ENCODE measurements at places on chromosomes 7 and 10.

DNA sequence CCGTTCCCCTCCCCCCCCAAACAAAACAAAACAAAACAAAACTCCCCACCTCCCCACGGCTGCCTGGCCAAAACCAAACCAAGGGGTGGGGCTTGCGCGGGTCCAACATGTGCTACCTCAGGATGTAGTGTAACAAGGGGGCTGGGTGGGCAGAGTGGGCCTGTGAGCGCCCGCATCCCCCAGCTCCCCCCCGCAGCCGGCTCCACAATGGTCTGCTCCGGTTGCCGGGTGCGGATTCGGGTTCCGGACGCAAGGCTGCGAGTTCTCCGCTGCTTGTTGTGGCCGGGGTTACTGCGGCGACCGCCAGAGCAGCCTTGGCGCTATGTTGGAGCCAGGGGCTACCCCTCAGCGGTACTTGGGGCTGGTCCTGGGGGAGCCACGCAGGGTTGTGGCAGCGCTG lies 4.9 kb downstream of the C10orf143 start:
- no peak for DNase-seq

GRCh38 chr7:154620141-154620755 lies 382.7 kb downstream of the PAXIP1 start:
- no peak for DNase-seq

GRCh38 chr10:48551861-48552591 lies 52.8 kb downstream of the ARHGAP22 start:
- DNase-seq, result peak; percentile 43

DNA sequence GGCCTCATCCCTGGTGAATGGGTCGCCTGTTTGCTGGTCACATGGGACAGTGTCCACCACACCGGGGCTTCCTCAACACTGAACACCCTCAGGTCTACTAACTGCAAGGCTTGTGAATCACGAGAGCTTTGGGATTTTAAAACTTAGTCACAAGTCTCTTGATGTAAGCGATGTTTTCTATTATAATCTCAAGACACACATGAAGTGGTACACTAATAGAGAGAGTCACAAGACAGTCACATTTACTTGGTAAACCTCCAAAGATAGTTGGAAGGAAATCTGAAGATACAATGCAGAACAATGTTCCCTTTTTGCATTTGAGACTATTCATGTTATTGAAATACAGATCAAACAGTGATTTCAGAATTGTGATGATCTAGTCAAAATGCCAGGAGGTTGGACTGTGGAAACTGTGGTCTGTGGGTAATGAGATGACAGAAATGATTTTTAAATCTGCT lies 233.1 kb upstream of the KLF6 start:
- DNase-seq, result peak; percentile 36

GRCh38 chr7:144713850-144714249 lies 122.0 kb downstream of the TPK1 start:
- no peak for DNase-seq

DNA sequence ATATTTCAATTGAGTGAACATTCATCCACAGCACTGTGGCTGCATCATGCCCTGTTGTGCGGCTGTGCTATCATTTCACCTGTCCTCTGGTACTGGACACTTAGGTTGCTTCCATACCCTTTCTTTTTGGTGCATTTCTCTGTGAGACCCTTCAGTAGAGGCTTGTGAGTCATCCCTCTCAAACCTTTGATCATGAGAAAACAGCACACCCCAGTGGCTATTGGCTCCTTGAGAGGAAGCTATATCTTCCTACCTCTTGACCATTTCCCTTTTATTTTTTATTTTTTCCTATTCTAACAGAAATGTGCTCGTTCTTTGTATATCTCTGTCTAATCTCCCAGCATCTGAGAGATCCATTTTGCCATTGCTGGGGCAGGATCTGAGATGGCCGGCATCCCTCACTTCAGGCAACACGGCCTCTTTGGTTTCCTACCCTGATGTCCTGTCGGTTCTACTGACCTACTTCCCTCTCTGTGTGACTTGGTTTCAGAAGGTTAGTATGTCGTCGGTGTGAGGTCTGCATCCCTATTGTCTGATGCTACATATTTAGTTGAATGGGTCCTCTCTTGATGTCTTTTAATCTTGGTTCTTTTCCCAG lies 23.8 kb upstream of the PIK3AP1 start:
- no peak for DNase-seq

DNA sequence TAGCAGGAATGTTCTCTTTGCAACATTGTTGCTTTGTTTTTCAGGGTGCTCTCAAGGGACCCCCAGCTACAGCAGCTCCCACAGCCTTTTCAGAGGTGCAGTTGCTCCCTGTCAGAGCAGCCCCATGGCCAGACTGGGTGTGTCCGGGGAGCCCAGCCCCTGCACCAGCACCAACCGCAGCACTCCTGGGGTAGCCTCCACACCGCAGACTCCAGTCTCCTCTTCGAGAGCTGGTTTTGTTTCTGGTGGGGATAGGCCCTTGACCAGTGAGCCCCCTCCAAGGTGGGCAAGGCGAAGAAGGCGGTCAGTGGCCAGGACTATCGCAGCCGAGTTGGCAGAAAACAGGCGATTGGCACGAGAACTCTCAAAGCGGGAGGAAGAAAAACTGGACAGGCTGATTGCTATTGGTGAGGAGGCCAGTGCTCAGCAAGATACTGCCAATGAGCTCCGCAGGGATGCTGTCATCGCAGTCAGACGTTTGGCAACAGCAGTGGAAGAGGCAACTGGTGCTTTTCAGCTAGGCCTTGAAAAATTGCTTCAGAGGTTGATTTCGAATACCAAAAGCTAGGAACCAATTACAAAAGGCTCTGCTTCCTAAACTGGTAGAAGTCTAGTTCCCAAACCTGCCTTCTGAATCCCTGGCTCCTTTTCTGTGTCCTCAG lies 5.4 kb downstream of the HSPA14 start:
- no peak for DNase-seq

Data from activated CD4-positive, alpha-beta T cell treated with anti-CD3 and anti-CD28 coated beads, Interleukin-2, Interleukin-6, amounts not matched to agents 100 ng/mL and 50 ng/mL, durations not matched to agents 16 hours and 8 hours (primary cell).